ENCODE measurements at places on chromosomes 11 and 22. TPM values are rescaled to one million over a fixed set of nuclear protein-coding genes. Genes with fewer than 3 reads are reported as not detected.

GRCh38 chr22:44337678-44338004, 24.9 kb upstream of the SHISAL1 start:
- DNase-seq = no peak

DNA sequence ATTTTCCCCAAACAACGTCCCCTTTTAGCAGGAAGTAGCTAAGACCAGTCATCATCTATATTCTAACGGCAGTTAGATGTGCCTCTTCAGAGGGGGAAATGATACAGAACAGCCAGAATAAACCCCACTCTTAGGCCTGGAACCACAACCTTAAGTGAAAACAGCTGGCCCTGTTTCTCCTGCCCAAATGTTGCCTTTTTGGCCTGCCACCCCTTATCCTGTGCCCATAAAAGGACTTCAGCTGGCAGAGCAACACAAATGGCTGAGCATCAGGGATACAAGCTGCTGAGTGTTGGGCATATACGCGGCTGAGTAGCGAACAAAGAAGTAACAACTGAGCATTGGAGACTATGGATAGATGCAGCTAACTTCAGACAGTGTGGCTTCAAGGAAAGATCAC, 1491.4 kb downstream of the LRRC4C start:
- no peak for DNase-seq

DNA sequence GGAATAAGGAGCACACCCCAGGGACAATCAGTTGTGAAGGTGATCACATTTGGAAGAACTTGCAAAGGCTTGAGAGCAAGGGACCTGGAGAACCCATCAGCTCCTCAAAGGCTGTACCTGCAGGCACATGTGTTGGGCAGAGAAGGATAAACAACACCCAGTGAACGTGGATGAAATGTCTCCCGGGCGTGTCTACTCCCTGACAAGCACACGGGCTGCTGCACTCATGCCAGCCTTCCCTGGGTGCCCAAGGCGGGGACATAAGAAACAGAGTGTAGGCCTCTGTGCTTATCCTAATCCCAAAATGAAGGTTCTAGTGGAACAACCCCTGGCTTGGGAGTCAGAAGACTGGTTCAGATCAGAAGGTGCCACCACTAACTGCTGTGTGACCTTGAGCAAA, 46.7 kb downstream of the DSCAML1 start:
- DNase-seq = no peak

GRCh38 chr11:35260342-35260985, 121.5 kb downstream of the CD44 start:
- peak; percentile 24 for DNase-seq

DNA sequence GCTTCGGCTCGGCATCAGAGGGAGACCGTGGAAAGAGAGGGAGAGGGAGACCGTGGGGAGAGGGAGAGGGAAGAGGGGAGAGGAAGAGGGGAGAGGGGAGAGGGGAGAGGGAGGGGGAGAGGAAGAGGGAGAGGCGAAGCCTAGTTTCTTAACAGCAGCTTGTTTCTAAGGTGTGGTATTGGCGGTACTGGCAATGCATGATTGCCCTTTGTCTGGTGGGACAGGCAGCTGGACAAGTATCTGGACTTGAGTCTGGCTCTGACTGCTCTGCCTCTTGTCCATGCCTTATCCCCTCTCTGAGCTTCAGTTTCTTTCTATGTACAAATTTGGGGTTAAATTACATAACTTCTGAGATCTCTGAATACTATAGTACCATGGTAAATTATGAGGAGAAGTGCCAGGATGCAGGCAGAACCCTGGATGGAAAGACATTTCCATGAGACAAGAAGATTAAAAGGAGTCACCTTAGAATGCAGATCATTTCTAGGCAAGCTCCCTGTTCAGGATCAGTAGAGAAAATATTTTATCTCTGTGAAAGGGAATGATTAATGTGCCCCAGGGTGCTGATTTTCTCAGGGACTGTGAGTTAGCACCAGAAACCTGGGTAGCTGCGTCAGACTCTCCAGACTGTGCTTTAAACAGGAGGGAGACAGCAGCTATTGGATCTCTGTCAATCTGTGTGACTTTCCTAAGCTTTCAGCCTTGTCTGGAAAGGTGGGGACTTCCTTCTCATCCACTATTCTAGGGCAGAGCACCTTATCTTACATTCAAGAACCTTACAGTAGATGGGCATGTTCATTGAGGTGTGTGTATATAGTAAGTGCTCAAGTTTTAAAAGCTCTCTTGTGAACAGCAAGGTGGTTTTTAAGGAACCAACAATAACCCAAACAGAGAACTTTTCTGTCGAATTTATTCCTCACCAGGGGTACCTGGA, 31.9 kb upstream of the CCDC90B start:
- DNase-seq = no peak

The TYR gene
- not detected for polyA plus RNA-seq

The KCNK4 gene
- not detected for polyA plus RNA-seq
